GM23338 (cell line): ENCODE measurements at places on chromosomes 13 and 19.

DNA sequence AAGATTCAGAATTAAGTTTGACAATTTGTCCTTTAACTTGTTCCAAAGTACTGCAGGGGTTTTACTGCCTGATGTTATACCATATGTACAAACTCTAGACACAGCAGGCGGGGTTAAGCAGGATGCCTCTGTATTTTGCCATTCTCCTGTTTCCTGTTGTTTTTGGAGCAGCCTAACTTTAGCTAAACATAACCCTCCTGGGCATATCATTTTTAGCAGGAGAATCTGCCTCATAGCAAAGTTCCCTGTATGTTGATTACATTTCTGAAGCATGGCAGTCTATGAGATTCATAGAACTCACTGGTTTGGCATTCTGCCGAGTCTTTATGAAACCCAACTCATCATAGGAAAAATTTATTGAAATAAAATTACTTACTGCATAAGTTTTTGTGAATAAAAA, 5.2 kb downstream of the LHFPL6 start:
- DNase-seq, result no peak

DNA sequence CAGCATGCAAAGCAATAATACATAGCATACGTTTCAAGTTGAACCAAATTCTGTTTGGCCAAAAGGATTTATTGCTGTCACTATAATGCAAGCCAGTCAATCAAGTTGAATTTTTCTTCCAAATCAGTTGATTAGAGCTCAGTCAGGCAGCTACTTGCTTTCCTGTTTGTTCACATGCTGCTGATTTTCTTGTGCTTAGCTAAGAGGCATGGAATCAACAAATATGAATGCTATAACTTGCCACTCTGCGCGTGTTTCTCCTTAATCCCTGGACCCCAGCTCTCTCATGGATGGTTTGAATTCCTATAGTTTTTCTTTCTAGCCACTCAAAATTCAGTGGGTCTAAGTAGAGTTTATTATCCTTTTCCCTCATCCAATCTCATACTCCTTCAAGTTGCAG, 311.3 kb downstream of the KLF5 start:
- no peak for DNase-seq

- peak; percentile 87 for DNase-seq
Observed at GRCh38 chr19:1856698-1857603, 6.4 kb downstream of the KLF16 start.

GRCh38 chr13:33917190-33917589, 99.2 kb downstream of the RFC3 start:
- DNase-seq, result no peak

DNA sequence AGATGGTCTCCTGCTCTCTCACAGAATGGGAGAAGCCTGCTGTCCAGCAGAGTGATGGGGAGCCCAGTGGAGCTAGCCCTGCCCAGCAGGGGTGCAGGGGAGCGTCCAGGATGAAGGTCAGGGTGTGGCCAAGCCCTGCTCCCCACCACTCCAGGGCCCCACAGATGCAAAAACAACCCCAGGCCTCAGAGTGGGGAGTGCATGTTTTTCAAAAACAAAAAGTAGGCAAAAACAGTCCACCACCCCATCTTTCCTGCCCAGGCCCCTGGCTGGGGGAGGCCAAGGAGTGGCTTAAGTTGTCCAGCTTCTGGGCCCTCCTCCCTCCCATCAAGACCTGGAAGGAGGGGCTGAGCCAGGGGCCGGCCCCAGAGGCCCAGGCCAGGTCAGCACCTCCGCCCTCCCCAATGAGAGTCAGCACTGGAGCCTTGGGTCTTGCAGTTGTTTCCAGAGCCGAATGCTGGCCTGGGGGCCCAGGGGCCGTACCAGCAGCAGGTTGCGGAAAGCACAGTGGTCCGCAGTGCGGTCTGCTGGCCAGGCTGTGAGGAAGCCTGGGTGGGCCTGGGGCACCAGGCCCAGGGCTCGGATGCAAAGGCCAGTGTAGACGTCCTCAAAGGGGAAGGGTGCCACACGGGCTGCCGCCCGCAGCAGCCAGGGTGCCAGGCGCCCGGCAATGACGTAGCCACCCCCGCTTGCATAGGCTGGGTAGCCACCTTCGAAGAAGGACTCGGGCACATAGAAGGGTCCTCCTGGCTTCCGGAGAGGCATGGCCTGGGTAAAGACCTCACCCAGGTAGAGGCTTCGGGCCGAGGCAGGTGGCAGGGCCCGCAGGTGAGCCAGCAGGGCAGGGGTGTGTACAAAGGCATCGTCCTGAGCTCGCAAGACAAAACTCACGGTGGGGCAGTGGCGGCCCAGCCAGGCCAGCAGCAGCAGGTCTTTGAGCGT, 1.7 kb downstream of the B3GNT8 start:
- no peak for DNase-seq

DNA sequence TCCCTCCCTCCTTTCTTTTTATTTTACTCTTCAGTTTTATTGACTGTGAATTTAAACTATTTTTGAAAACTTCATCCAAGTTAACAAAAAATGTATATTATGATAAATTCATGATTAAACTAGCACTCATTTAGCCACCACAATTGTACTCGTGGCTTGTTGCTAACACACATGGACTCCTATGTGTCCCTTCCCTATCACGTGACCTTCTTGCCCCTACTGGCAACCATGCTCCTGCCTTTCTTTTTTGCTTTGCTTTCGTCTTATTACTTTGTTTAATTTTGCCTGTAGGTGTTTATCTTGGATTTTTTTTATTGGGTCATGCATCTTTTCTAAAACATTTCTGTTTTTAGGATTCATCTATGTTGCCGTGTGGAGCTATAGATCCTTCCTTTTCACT, 8.2 kb downstream of the CLC start:
- DNase-seq, result no peak

GRCh38 chr13:45847554-45848224, 3.9 kb downstream of the SIAH3 start:
- DNase-seq, result no peak

DNA sequence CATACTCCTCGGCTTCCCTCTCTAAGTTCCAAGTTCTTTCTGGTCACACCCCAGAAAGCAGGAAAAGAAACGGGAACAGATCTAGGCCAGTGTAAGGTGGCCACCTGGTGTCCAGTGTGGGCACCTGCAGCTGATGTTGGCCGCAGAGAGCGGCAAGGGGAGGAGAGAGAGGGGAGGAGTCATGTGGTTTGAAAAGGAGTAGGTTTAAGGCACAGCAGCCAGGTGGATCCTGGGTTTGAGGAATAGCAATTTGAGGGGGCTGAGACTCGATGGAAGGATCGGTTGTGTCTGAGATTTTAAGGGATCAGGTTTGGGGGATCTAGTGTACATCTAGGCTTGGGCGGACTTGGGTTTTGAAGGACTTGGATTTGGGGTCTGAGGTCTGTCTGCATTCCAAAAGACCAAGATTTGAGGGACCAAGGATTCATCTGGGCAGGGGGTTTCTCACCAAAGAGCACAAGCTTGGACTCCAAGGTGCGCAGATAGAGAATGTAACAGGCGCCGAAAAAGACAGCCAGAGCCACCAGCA, 1.2 kb downstream of the RABAC1 start:
- DNase-seq, result peak; percentile 94

- no peak for DNase-seq
Observed at GRCh38 chr19:39874404-39874803, 28.2 kb upstream of the FBL start.

DNA sequence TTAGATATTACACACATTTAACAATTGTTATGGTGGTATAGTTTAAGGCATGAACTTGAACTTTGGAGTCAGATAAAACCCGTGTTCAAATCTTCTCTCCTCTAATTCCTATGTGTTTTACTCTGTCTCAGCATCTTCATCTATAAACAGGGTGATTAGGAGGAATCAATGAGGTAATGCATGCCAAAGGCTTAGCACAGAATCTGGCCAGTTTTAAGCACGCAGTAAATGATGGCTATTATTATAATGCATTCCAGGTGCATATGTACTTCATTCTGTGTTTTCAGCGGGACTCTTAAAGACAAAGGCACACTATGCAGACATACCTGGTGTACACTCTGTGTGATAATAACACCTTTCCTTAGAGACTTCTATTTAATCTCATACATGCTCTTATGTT, 88.0 kb upstream of the FRY start:
- no peak for DNase-seq

DNA sequence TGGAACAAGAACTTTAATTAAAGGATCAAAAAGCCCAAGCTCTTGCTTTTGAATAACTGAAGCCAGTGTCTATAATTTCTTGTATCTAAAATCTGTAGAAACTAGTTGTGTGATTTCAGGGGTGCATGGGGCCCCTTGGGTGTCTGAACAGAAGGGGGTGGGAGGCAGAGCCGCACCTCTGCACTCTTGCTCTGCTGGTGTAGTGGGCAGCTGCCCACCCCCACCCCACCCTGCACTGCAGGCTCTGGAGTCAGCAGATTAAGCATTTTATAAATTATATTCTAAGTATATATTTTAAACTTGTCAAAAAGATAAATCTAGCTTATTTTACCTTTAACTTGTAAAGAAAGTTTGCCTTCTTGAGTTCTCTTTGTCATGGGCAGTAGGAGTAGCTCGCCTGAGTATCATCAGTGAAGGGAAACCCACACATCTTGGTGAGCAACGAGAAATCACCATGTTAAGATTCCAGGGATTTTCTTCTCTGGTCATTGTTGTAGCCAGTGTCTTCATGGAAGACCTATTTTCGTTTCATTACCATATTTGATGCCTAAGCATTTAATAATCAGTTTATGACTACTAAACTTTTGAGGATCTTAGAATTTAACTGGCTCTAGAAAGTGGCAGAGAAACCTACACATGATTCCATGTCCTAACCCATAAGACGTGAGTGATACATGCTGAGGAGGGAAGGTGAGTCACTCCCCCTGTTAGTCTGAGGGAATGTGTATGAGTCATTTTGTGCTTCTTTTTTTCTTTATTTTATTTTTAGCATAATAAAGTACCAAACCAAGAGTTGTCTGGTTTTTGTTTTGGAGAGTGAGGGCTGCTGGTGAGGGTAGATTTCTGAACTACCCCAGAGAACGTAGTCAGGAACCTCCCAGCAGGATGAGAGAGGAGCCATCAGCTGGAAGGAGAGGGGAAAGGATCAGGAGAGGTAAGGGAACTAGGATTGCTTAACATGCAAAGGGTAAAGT, 7.7 kb downstream of the UBE2L5 start:
- DNase-seq, result no peak

DNA sequence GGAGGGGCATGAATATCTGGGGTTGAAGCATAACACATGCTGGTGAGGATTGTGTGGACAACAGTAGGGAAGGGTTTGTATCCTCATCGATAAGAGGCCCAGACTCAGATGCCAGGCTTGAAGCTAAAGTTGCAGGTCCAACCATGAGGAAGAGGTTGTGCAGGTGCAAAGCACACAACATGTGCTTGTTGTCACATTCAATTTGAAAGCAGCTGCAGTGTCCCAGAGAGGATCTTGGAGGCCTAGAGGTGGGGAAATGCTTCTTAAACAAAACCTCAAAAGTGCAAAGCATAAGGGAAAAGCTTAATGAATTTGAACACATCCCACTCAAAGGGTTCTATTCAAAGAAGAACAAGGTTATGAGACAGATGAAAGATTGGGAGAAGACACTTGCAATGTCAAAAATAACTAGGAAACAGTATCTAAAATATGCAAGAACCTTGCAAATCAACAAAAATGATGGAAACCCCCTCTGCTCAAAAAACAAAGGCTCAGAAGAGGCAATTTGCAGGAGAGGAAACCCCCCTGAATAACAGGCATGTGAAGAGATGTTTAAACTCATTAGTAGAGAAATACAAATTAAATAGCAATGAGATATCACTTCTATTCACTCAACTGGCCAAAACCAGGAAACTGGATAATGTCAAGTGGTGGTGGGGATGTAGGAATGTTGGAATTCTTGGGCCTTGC, 187.1 kb downstream of the KATNAL1 start:
- no peak for DNase-seq

DNA sequence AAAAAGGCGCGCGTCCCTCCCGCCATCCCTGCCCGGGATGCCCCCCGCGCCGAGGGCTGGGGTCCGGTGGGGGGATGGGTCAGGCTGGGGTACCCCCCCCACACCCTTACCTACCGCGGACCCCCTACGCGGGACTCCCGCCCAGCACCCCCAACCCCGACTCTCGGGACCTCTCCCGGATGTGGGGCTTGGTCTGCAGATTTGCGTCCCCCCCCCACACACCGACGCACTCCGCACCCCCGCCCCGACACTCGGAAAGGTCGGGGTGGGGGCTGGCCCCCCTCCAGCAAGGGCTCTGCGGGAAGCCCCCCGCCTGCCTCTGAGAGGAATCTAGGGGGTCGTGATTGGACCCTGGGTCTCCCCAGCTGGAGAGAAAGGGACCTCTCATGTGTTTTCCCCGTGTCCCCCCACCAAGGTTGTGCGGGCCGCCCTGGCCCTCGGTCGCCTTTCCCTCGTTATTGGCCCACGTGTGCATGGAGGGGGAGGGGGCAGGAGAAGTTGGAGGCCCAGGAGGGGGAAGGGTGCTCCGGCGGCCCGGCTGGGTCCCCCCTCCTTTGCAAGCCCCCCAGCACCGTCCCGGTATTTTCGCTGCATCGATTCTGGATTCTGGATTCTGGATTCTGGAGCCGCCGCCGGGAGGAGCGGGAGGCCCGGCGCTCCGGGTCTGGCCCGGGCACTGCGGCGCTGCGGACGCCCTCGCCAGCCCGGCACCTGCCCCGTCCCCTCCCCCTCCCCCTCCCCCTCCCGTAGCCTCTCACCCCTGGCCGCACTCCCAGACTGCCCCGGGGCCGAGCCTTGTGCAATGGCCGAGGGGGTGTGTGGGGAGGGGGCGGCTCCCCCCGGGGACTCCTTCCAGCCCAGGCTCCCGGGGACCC, 607 bp downstream of the NFIC start:
- DNase-seq, result no peak

- DNase-seq, result no peak
Observed at GRCh38 chr13:71871176-71871754, 4.3 kb upstream of the DACH1 start.

DNA sequence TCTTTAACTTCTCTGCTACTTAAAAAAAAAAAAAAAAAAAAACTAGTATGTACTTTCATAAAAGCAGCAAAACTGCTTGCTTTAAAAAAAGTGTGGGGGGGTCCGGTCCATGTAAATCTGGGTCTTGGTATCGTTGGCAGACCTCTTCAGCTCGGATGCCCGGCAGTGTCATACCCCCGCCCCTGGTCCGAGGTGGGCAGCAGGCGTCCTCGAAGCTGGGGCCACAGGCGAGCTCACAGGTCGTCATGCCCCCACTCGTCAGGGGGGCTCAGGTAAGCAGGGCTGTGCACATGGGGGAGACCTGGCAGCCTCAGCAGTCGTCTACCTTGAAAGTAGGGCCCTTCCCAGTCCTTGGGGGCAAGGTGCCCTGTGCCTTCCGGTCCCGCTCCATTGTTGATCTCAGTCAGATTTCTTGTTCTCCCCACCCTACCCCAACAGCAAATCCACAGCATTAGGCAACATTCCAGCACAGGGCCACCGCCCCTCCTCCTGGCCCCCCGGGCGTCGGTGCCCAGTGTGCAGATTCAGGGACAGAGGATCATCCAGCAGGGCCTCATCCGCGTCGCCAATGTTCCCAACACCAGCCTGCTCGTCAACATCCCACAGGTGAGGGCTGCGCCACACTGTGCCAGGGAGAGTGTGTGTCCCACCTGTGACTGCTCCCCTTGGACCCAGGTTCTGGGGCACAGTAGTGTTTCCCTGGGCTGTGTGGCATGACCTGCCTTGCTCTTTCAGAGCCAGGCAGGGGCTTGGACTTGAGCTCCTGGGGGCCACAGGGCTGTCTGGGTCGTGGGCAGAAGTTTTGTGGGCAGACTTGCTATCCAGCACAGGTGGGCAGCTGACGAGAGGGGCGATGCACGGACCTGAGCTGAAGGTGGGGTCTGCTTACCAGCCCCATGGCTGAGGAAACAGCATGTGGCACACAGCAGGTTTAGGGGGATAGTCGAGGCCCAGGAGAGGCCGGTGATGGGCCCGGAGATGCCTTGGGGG, 19.4 kb downstream of the TSSK6 start:
- no peak for DNase-seq

- DNase-seq, result no peak
Observed at GRCh38 chr19:1481893-1482360, 2.9 kb upstream of the C19orf25 start.

GRCh38 chr13:41515491-41516139, 58.3 kb downstream of the RGCC start:
- no peak for DNase-seq
